Nephron progenitor cell (in vitro differentiated cells): ENCODE measurements at places on chromosomes 16 and 17.

DNA sequence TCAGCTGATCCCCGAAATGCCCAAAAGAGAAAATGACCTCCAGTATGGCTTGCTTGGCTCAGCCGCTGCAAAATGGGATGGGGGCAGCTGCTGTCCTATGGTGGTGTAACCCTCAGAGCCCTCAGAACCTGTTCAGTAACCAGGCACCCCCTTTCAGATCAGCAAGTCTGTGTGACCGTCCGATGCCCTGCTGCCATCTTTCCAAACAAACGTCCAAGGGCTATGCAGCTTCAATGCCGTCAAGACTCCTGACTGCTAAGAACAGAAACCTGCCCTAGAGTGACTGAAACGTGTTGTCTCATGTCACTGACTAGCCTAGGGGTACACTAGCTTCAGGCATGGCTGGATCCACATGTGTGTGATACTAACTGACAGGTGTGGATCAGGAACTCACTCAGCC is 70.4 kb downstream of the GNAO1 start:
- no peak for DNase-seq

DNA sequence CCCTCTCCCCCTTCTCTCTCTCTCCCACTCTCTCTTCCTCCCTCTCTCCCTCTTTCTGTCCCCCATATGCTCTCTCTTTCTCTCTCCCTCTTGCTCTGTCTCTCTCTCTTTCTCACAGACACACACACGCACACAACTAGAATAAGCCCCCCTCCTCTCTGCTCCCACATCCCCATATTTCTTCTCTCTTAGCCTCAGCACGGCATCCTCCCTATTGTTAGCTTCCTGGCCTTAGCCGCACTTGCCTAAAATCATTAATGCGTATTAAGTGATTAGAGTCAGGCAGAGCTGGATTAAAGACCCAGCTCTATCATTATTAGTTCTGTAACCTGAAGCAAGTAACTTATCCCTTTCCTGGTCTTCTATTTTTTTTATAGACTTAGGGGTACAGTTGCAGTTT is 319.0 kb upstream of the C16orf82 start:
- no peak for DNase-seq

DNA sequence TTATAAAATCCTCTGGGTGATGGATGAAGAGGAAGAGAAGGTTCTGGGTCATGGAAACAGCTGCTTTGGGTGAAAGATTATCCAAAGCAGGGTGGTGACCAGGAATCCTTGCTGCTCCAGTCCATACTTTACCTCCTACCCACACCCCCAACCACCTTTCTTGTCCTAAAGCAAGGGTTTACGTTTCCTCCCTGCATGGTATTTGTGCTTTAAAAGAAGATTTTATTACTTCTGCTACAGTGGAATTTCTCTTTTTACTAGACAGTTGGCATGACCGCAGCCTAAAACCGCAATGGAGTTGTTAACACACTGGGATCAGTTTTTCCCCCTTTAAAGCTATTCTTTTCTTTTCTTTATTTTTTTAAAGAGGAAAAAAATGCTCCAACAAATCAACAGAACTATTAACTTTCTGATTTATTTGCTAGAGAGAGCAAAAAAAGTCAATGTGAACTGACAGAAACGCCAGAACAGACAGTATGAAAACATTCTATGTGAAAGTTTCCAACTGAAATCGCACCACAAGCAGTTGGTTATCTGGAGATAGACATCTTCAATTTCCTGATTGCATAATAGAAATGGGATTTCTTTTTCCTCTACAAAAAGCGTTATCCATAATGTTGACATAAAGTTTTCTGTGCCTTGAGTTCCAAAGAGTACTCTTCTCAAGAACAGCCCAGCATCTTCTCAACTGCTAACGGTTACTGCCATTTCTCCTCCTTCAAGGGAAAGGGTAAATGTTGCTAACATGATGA is 236.0 kb downstream of the IRX3 start:
- DNase-seq: no peak

- no peak for DNase-seq
Measured at GRCh38 chr17:76948301-76948700, 80.1 kb downstream of the MGAT5B start.

- no peak for DNase-seq
Measured at GRCh38 chr17:44864831-44865230, 17.1 kb downstream of the HIGD1B start.
